IPS DF 19.7 (cell line): ENCODE measurements at places on chromosomes 16 and 17.

DNA sequence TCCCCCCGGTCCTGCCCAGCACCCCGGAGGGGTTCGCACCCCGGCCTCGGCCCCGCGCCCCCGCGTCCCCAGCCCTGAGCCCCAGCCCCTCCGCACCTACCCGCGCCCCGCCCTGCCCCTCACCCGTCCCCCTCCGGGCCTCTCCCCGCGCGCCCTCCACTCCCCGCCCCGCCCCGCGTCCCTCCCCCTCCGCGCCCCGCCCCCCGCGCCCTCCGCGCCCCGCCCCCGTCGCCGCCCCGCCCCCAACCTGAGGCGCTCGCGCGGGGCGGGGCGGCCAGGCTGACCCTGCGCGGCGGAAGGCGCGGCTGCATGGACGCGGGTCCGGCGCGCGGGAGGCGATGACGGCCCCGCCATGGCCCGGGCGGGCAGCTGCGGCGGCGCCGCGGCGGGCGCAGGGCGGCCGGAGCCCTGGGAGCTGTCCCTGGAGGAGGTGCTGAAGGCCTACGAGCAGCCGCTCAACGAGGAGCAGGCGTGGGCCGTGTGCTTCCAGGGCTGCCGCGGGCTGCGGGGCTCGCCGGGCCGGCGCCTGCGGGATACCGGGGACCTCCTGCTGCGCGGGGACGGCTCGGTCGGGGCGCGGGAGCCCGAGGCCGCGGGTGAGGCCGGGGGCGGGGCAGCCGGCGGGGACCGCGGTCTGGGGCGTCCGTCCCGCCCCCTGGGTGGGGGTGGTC is at the start of gene SPIRE2:
SPIRE2 (plus strand) TSS at position 277 of the 671 bp plus-strand sequence; CDS start at position 353, 76 bp downstream.
- DNase-seq = no peak

GRCh38 chr17:67443931-67444595 is 67.0 kb downstream of the PITPNC1 start:
- no peak for DNase-seq

- no peak for DNase-seq
These were observed 385.3 kb downstream of the HAPSTR1 start for GRCh38 chr16:9476744-9477143.

DNA sequence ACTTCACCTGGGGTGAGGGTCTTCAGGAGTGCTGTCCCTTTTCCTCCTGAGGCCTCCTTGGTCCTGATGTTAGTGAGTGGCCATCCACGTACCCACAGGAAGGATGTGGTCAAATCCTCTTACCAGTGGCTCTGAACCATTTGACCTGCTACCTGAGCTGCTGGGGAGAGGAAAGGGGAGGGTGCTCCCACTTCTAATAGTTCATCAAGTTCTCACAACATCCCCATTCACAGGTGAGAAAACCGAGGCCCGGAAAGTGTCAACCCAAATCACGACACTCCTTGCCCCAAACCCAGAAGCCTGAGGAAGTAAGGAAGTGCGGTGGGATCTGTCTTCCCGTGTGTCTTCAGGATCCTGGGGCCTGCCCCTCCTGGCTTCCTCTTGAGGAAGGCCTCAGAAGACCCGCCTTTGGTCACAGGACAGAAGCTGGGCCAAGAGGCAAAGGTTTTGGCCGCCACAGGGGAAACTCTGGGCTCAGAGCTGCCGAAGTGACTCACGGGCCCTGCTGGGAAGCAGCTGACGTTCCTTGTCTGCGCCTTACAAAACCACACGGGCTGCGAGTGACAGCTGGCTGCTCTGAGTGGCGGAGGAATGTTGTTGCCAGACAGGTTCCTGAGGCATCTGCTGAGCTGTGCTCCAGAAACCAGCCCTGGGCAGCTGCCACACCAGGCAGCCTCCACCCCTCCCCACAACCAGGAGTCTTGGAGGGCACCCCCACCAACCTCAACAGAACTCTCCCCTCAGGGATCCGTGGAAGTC is 13.9 kb upstream of the KIFC3 start:
- no peak for DNase-seq

DNA sequence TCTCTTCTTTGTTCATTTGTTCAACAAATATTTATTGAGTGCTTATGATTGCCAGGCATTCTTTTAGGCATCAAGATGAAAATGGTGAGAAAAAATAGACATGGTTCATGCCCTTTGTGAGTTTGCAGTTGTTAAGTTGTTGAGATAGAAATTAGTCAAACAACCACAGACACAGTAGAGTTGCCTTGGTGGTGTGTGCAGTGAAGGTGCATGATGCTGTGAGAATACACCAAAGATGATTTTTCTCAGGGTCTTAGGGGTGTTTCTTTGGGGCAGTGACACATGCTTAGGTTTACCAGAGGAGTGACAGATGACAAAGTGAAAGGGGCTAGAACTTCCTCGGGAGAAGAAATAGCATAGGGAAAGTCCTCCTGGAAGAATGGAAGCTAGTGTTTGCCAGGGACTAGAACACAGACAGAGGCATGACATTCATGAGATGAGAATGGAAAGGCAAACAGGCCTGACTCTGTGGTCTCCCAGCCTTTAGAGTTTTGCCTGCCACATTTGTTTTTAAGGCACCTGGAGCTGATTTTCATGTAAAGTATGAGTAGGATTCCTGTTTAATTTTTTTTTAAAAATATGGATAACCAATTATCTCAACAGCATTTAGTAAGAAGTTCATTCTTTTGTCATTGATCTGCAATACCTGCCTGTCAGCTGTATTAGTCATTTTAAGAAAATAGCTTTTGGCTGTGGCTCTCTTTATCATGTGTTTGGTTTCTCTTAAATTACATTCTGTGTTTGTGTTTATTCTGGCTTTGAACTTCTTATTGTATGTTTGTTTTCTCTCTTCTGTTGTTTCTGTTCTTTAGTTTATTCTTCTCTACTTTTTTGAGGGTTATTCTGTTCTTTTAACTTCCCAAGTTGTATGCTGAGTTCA is 36.6 kb downstream of the CYLD start:
- DNase-seq = no peak

DNA sequence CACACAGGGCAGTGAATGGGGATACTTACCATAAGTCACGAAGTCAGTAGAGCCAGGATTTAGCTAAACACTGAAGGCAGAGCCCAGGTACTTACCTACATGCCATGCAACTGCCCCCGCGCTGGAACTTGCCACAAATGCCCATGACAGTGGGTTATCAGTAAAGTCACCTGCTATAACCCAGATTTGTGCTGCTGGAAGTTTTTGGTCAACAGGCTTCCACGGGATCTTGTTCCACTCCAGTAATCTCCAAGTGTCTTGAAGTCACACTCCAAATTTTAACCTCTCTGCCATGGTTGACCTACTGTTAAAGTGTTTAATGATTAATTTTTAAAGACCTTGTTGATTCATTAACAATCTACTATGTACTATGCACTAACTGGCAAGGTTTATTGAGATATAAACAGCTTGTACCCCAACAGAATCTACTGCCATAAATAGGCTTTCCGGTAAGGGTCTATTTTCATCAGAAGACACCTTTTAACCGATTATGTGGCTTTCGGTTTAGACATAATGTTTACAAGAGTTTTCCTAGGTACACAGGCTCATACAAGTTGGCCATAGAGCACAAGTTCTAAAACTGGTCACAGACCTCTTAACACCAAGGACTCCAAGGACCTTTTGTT is 6.3 kb upstream of the SLC5A11 start:
- DNase-seq = no peak

DNA sequence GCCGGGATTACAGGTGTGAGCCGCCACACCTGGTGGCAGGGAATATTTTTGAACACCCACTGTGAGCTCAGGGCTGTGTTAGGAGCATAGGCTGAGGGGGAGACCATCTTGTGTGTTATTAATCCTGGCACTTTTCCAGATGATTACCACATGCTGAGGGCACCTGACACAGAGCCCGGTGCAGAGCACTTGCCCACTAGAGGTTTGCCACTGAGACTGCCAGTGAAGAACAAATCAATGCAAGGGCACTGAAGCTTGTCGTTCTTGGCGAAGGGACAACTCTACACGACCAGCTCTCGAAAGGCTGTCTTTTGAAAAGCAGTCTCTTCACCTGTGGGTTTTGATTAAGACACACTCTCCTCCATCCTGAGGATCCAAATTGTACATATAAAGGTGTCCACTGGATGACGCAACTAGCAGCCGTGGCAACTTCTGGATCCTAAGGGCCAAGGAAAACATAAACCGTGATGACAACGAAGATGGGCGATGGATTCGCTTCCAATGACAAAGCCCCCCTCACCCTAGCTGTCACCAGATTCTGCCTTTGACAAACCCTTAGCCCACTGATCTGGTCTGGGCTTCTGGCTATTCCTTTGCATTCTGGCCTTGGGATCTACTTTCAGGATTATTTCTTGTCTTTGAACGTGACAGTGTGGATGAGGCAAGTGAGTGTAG is 28.7 kb downstream of the WIPI1 start:
- DNase-seq = no peak

- no peak for DNase-seq
These were observed 317.8 kb downstream of the GRIN2A start for GRCh38 chr16:9864461-9864860.
